Stimulated activated CD4-positive, alpha-beta T cell treated with anti-CD3 and anti-CD28 coated beads, Interleukin-15, amount 100 ng/mL, for 48 hours (primary cell): ENCODE measurements at places on chromosomes 3 and 15.

DNA sequence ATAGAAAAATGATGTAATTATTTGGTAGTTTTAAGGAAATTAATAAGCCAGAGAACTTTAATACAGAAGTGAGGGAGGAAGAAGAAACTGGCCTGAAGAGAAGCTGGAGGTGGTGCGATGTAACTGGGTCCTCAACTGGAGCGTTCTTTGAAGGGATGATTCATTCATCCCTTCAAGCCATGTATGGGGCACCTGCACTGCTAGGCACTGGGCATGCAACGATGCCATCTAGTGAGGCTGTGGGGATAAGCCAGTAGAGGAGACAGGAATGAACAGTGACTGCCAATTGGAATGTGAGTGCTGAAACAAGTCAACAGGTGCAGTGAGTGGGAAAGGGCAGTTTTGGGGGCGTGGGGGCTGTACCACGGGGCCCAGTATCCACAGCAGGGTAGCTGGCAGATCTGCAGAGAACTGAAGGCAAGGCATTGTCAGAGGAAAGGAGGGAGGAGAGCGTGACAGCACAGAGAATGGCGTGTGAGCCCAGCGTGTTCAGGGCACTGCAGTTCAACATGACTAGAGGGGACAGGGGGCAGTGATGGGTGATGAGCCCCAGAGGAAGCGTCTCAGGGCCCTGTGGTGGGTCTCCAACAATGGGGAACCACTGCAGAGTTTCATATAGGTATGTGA, 3.8 kb upstream of the KIF23 start:
- DNase-seq: no peak

DNA sequence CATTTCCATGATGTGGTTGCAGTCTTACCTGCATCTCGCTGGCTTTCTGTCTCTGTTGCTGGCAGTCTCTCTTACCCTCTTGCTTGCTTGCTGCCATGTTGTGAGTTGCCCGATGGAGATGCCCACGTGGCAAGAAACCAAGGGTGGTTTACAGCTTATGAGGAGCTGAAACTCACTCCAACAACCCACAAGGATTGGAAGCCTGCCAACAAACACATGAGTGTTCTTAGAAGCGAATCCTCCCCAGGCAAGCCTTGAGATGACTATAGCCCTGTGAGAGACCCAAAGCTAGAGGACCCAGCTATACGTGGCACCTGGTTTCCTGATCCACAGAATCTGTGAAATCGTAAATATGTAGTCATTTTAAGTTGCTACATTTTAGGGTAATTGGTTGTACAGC, 490.9 kb upstream of the ADAMTS9 start:
- no peak for DNase-seq

GRCh38 chr3:187750006-187750512, 4.8 kb upstream of the BCL6 start:
- no peak for DNase-seq

GRCh38 chr15:68200016-68200861, 4.9 kb downstream of the CALML4 start:
- no peak for DNase-seq

GRCh38 chr3:55491296-55491816, 4.2 kb upstream of the WNT5A start:
- DNase-seq: no peak

GRCh38 chr3:94395851-94396250, 333.0 kb downstream of the NSUN3 start:
- no peak for DNase-seq

- no peak for DNase-seq
These were observed 400.7 kb downstream of the ROBO1 start for GRCh38 chr3:79367066-79367465.

DNA sequence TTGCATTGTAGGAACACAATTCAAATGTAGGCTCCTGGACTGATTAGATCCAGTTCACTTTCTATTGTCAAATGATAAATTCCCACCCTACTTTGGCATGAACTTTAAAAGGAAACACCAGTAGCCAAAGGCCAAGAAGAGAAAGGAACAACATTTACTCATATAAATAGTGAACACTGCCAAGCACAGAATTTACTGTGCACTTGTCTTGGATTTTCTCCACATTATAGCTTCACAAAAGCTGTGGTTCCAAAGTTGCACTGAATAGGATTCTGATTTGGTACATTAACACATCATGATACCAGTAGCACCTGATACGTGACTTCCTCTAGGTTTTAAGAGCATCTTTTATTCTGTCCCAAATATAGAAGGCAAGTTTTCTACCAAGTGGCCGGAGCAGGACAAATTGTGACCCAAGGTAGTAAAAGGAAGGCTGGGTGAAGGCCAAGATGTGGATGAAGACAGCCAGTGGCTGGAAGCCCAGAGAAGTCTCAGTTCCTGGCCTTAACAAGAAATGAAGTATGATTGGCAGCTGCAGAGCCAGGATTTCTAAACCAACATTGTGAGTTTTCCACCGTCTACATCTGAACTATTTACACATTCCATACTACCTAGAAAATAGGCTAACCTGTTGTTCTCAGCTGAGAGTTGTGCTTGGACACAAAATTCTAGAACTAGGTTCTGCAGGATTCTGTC, 206.7 kb downstream of the THRB start:
- no peak for DNase-seq

- no peak for DNase-seq
These were observed 13.3 kb upstream of the IL16 start for GRCh38 chr15:81183439-81183775.

- no peak for DNase-seq
These were observed 11.7 kb upstream of the MBNL1 start for GRCh38 chr3:152256851-152257562.
